ENCODE measurements at places on chromosomes 5 and 9.

GRCh38 chr9:133429641-133430161 lies 7.5 kb downstream of the ADAMTS13 start:
- DNase-seq = no peak

GRCh38 chr5:179324760-179325295 lies 20.4 kb downstream of the ADAMTS2 start:
- no peak for DNase-seq

- DNase-seq = no peak
Observed at GRCh38 chr5:166324372-166324771, 1967.1 kb upstream of the WWC1 start.

GRCh38 chr5:128762661-128763306 lies 202.5 kb upstream of the SLC27A6 start:
- DNase-seq = no peak

GRCh38 chr5:67620424-67621397 lies 424.1 kb upstream of the CD180 start:
- DNase-seq = no peak

DNA sequence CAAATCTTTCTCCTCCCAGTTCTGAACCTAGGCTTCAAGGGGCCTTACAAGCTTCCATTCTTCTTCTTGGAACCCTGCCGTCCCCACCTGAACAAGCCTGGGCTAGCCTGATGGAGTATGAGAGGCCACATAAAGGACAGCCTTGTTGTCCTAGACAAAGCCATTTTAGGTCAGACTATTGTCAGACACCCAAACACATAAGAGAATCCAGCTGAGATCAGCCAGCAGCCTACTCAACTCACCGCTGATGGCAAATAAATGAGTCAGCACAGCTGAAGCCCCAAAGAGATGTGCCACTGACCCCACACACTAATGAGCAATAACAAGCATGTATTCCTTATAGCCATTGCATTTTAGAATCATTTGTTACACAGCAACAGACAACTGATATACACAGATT lies 33.8 kb downstream of the SVEP1 start:
- no peak for DNase-seq

DNA sequence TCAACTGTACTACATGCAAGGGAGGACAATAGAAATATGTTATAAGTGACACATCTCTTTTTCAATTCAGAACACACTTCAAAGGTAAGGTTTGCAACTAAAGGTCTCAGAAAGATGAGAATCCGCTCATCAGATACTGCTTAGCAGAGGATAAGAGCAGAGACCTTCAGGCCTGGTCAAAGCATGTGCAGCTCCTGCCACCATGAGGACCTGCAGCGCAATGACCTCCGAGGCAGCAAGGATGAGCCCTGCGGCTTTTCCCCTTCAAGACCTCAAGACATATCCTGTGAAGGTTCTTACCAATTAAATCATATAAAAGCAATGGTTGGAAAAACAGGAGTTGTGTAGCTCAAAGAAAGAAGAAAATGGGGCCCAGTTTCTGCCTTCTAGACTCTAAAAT lies 135.8 kb downstream of the TRIM36 start:
- no peak for DNase-seq

- DNase-seq = no peak
Observed at GRCh38 chr5:131462454-131462853, 172.6 kb downstream of the RAPGEF6 start.

DNA sequence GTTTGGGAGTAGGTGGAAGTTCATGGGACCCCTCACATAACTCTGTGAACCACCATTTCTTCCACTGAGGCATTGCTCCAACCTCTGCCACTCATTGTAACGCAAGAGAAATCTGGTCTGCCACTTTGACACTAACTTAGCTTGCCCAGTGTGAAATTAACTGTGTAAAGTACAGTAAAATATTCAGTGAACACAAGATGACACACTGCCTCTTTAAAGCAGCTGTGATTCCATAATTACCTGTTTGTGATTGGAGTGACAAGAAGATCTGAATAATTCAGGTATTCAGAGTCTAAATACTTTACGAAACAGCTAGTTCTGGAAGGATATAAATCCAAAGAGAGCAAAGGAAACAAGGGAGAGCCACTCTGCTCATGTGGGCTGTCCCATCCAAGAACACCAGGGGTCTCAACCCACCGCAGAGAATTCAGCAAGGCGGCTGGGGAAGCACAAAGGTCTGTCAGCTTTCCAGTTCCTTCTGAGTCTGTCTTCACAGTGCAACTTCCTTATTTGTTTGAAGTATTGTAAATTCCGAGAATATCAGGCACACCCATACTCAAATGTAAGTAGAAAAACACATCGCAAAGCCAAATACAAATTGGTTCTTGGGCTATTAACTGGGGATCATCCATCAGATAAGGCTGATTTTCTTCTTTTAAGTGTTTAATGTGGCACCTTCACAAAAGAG lies 86.9 kb downstream of the GNAQ start:
- DNase-seq = no peak

DNA sequence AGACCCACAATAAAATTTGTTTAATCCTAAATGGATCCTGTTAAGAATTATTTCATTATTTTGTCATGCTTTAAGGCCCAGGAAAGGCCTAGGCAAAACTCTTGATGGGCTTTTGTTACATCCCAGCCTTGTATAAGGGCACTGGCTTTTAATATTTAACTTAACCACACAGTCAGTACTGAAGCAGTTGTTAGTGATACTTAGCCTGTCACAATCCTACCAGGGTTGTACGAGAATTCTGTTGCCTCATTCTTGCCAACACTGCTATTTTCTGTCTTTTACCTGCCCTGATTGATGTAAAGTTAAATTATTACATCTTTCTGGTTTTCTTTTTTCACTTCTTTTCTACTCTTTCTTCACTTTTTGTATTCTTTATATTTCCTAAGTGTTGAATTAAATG lies 10.9 kb downstream of the ZNF169 start:
- no peak for DNase-seq

DNA sequence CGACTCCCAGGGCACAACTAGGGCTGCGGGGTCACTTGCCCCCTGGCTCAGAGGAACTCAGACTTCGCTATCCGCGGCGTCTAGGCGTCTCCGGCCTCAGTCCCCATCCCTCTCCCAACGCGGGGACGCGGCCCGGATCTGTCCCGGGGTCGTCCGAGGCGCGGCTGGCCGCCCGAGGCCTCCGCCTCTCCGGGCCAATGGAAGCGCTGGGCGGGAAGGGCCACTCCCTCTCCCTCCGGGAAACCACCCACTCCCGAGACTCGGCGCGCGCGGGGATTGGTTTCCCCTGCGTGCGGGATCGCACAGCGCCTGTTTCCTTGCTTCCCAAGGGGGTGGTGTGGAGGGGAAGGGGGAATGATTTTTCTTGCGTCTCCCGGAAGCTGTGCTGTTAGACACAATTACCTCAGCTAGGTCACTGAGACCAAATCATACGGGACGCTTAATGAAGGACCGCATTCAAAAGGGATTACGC lies 38.3 kb downstream of the NR2F1 start:
- peak; percentile 69 for DNase-seq

All from NCI-H1694 treated with DMSO at 0.1 percent for 48 hours (cell line).